Cerebellar nuclear complex (tissue), 1 donor: ENCODE measurements at places on chromosomes 6 and 20.

DNA sequence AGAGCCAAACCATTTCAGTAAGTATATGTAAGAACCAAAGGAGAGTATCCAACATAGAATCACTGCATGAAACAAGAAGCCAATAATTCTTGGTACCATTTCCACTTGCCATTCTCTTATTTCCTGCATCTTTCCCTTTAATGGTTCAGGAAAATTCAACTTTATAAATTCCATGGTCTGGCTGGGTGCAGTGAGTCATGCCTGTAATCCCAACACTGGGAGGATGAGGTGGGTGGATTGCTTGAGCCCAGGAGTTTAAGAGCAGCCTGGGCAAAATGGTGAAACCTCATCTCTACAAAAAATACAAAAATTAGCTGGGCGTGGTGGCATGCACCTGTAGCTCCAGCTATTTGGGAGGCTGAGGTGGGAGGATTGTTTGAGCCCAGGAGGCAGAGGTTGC is 21.2 kb downstream of the NHLRC1 start:
- no peak for DNase-seq

GRCh38 chr6:130223508-130223907 is 757 bp upstream of the SAMD3 start:
- no peak for DNase-seq

- DNase-seq, result no peak
These were observed 37.5 kb downstream of the ABRACL start for GRCh38 chr6:139066080-139066479.

GRCh38 chr6:77368660-77369313 is 94.5 kb downstream of the HTR1B start:
- DNase-seq, result no peak

DNA sequence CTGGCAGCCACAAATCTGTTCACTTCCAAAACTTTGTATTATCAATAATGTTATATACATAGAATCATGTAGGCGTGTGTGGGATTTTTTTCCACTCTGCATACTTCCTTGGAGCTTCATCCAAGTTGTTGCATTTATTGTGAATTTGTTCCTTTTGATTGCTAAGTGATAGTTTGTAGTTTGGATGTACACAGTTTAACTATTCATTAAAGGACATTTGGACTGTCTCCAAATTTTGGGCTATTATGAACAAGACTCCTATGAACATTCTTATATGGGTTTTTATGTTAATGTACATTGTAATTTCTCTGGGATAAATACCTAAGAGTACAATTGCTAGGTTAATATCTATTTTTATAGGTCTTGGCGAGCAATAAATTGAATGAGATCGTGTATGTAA is 36.2 kb upstream of the GCNT2 start:
- DNase-seq, result no peak

- no peak for DNase-seq
These were observed 97.4 kb upstream of the IFNGR1 start for GRCh38 chr6:137316626-137317025.

- DNase-seq, result no peak
These were observed 155.9 kb downstream of the NRN1 start for GRCh38 chr6:5850848-5851255.

GRCh38 chr6:106272287-106272686 is 53.3 kb downstream of the ATG5 start:
- no peak for DNase-seq

DNA sequence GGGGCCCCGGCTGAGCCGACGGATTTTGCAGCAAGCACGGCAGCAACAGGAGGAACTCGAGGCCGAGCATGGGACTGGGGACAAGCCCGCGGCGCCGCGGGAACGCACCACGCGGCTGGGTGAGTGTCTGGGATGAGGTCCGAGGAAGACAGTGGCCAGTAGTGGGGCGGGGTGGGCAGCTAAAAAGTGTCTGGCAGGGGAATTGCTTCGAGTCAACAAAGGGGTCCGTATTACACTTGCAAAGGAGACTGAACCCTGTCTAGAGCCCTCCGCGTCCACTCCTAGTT is 356 bp downstream of the BYSL start:
- DNase-seq, result no peak

DNA sequence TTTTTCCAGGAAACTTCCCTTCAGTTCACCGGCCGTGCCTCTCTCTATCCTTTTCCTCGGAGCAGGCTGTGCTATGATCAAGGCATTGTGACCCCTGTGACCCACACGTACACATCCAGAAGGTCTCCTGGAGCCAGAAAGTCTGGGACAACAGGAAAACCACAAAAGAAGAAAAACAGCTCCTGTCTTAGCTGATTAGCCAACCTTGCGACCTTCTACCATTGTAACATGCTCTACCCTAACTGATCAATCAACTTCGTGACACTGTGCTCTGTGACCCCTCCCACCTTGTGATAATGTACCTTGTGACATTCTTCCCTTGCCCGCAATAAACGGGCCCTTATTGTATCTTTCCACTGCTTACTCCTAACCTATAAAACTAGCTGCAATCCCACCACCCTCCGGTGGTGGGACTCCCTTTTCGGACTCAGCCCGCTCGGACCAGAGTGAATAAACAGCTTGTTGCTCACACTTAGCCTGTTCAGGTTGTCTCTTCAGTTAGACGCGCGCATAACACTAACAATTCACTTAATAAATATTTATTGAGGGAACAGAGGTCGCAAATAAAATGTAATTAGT is 24.2 kb downstream of the ZNF311 start:
- peak; percentile 34 for DNase-seq

DNA sequence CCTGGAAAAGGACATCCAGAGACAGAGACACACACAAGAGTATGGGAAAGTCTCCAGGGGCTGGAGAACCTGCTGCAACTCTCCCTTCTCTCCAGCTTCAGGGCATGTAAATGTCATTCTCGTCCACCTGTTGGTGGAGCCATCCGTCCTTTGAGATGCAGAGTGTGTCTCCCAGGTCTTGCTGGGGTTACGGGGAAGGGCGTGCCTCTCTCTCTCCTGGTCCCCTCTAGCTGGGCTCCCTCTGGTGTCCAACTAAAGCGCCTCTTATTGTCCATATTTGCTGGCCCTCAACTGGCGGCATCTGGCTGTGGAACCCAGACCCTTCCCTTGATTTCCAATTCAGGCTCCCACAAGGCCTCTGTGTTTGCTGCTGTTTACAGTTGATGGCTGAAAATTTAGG is 244.1 kb downstream of the BMP7 start:
- DNase-seq, result no peak

DNA sequence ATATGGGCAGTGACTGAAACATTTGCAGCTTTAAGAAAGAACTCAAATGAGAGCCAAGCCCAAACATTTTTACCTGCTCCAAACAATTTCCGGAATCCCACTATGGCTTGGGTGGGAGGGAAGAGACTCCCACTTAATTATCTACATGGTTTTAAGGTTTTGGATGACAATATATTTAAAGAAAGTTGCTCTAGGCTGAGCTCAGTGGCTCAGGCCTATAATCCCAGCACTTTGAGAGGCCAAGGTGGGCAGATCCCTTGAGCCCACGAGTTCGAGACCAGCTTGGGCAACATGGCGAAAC is 9.5 kb upstream of the AKAP12 start:
- no peak for DNase-seq

DNA sequence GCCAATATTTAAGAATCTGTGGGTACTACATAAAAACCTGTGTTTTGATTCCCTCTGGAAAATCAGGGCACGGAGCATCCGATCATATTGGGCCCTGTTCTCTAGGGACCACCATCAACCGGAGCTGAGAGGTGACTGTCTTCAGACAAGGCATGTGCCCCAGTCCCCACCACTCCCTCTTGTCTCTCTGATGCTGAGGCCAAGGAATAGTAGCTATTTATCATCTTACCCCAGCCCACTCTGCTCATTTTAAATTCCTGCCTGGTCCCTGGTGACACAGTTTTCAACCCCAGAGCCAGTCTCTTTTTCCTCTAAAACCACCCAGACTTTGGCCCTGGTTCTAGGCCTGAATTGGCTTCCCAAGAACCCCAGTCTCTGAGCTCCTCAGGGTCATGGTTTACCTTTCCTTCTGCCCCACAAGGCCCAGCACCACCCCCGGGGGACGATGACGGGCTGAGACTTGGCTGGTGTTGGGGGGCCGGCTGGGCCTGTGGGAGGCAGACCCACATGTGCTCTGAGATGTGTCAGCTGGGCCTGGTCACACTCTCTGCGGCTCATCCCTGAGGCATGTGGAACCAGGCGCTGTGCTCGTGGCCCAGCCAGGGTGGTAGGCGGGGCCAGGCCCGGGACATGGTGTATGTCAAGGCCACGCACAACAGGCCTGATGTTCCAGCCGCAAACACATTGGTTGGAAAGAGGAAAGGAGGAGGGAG is 114.4 kb downstream of the CEBPB start:
- DNase-seq, result no peak

DNA sequence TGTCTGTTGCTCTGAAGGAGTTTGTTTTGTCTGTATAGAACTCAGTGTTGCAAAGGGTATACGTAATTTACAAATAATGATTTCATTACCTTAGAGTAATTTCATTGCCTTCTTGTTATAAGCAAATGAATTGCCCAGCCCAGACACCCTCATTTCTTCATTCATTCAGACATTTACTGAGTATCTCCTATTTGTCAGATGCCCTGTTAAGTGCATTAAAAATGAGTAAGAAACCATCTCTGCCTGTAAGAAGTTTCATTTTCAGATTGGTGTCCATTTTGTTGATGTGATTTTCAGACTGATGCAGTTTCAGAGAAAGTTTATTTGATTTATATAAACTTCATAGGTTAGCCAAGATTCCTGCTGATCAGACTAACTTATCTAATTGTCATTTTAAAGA is 429.3 kb downstream of the PHF3 start:
- DNase-seq, result no peak

- no peak for DNase-seq
These were observed 20.6 kb downstream of the FOXC1 start for GRCh38 chr6:1630212-1630770.

DNA sequence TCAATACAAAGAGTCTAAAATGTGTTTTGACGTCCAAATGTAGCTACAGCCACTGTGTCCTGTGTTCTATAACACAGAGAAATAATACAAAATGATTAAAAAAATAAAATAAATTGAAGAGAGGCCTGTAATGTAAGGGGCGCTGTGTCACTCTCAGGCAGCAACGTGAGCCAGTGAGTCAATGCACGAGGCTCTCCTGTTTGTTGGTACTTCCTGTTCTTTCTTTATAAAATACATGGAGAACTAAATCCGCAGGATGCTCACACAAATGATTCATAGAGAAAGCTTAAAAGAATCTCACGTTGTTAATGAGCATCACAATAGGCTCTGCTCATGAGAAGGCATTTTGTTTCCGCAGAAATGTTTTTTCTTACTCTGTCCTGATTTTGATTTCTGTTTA is 635.0 kb upstream of the AGPAT4 start:
- DNase-seq, result no peak
